ENCODE measurements at places on chromosomes 7 and 10.

- DNase-seq = no peak
Measured at GRCh38 chr7:84812021-84812420, 374.8 kb downstream of the SEMA3D start.

DNA sequence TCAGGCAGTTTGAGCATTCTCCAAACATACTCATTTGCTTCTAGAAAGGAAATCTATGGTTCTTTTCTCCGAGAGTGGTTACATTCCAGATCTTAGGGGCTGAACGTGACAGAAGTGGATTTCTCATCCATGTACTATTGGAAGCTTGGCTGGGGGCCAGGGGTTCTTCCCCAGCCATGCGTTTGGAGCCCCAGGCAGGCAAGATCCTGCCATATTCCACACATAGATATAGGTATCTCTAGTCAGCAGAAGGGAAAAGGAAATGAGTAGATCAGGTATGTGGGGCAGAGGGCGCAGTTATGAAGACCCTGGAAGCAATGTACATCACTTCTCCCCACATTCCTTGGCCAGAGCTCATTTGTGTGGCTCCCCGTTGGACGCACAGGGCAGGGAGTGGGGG is 299.8 kb downstream of the CCDC3 start:
- DNase-seq = no peak

- DNase-seq = no peak
Measured at GRCh38 chr10:50992356-50992901, 81.9 kb upstream of the PRKG1 start.

DNA sequence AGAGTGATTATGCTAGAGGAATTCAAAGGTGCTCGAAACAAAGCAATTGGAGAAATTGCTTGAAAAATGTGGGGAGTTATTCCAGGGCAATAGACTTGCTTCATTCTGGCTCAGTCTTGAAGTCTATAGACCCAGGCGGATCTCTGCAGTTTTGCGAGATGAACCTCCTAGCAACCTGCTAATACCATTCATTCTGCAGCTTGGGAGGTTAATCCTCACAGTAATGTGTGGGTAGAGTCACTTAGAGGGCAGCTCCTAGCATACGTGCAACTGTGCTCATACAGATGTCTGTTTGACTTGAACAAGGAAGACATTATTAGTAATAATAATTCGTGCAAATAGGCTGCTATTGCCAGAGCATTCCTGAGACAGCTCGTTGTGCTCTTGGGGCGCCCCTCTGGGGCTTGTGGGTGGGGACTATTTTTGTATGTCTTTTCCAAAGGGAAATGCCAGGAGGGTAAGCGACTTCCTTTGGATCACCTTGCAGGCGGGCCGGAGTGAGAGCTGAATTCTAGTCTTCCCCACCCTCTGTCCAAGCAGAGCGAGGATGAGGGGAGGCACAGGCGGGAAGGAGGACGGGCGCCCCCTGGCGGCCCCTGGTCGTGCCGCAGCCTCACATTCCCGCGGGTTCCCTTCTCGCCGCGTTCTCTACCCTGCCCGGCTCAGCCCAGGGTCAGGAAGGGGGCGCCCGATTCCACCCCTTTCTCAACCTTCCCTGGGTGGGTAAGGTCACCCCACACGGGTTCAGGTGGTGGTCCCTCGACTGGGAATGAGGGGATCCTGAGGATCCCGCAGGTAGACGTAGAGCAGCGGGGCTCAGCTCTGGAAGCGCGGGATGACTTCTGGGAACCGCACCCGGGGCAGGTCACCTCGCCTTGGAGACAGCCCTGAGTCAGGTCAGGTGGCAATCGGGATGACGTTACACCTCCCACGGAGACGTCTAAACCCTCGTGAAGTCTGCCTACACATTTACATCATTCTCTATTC is 241.5 kb downstream of the PHTF2 start:
- no peak for DNase-seq

GRCh38 chr10:63681993-63682697 is 160.9 kb downstream of the REEP3 start:
- DNase-seq = no peak

DNA sequence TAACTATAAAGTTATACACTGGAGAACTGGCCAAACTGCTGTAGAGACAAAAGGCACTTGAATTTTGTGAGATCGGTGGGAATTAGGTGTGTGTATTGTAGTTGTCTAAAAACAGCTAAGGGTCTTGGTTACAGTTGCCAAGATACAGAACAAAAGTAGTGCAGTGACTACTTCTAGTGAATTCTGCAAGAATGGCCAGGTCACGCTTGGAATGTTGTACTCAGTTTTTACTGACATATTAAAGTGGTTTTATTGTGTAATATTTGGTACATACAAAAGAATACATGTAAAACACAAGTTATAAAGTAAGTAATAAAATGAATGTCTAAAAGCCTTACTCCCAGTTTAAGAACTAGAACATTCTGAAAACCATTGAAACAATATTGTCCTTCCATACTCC is 42.4 kb downstream of the PRPF18 start:
- DNase-seq = no peak

Measured in cortex of kidney (tissue), 1 donor.